ENCODE measurements at places on chromosomes 12 and 14. TPM values are rescaled to one million over a fixed set of nuclear protein-coding genes. Genes with fewer than 3 reads are reported as not detected.

GRCh38 chr12:65327207-65328076 is 49.0 kb downstream of the MSRB3 start:
- no peak for DNase-seq

GRCh38 chr12:51901121-51901817 is 6.0 kb upstream of the ACVRL1 start:
- DNase-seq, result peak; percentile 30

COQ6 gene
- 23.4 TPM for total RNA-seq

GRCh38 chr14:103526247-103526913 is 2.6 kb upstream of the TRMT61A start:
- DNase-seq, result no peak

DNA sequence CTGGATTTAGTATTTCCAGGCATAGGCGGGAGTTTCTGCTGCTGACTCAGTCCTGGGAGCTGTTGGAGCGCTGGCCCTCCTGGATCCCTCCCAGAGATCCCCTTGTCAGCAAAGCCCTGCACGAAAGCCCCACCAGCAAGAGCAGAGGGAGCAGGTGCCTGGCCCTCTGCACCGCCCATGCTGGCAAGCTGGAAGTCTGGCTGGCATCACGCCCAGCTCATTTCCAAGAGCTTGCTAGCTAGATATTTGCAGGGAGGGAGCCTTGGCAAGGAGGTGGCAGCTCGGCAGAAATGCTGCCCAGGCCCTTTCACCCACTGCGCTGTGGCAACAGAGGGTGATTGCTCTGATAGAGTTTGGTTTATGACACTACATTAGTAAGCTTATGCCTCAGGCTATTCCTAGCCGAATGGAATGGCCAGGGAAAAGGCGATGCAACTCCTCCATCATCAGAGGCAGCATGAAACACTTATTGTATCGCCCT is 193.9 kb downstream of the EMP1 start:
- peak; percentile 84 for DNase-seq

- DNase-seq, result no peak
Observed at GRCh38 chr14:68468437-68469207, 324.2 kb downstream of the ZFP36L1 start.

GRCh38 chr14:99475179-99475578 is 5.5 kb downstream of the SETD3 start:
- DNase-seq, result no peak

DNA sequence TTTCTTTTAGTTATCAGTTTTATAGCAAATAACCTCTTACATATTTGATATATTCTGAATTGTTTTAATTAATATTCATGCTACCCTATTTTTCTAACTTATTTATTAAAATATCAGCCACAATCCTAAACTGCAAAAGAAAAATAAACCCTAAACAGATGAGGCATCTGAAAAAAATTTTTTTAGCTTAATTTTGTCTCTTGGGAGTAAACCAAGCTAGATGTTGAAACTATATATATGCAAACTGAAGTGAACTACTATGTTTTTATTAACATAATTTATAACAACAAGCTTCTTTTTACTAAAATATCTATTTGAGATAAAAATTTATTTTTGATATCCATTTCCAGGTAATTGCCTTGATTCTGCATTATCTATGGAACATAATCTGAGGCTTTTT is 87.6 kb downstream of the PTPRQ start:
- DNase-seq, result no peak

GRCh38 chr12:53973236-53974042 is 513 bp downstream of the HOXC11 start:
- DNase-seq, result no peak
